ENCODE measurements at places on chromosomes 1 and 21.

- no peak for DNase-seq
Observed at GRCh38 chr1:238466459-238466858, 575.7 kb upstream of the ZP4 start.

- DNase-seq = no peak
Observed at GRCh38 chr1:24570265-24571125, 14.6 kb downstream of the NCMAP start.

DNA sequence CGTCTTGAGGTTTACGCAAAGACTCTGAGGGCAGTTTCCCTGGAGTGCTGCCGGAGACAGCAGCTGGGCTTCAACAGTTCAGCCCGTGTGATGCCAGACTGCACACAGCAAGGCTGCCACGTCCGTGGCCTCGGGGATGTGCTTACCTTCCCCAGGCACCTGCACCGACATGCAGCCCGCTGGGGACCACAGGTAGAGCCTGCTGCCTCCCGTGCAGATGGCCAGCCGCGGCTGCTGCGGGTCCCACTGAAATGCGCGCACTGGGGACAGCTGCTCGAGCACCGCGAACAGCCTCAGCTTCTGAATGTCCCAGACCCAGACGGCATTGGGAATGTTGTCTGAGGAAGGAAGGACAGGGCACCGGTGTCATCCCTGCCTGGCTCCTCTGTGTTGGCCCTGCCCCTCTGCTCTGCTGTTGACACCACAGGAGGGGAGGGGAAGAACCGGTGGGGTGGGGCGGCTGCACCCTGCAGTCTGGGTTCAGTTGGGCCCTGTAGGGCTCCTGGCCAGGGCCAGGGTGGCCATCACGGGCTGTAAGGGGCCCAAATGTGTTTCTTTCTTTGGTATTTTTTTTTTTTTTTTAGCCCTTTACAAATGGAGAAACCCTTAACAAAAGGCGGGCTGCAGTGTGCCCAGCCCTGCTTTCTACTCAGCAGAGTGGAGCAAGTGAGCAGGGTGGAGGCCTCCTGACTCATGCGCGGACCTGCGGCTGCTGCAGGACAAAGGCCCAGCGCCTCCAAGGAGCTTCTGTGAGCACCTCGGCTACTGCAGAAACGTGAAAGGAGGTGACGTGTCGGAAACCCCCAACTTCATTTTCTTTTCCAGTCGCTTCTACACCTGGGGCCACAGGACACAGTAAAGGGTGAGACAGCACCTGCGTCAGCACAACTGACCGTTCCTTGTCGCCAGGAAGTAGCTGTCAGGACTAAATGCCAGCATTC is 6.8 kb downstream of the TPRG1L start:
- DNase-seq = no peak

- DNase-seq = no peak
Observed at GRCh38 chr1:54606990-54607325, 16.4 kb downstream of the FAM151A start.

- DNase-seq = no peak
Observed at GRCh38 chr1:111242805-111243523, 15.5 kb downstream of the CHI3L2 start.

DNA sequence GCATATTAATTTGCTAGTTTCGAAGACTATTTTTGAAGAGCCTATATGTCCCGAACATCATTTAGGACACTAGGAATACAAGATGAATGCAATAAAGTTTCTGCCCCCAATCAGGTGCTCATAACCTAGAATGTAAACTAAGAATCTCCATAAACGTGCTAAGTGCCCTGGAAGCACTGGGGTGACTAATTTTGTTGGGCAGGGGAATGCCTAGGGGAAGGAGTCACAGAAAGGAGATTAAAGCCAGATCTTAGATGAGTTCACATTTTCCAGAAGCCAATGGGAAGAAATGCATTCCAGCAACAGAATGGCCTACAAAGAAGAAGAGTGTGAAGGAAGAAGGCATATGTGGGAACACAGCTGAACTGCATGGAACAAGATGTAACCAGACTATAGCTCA is 19.5 kb downstream of the SCYL3 start:
- no peak for DNase-seq

DNA sequence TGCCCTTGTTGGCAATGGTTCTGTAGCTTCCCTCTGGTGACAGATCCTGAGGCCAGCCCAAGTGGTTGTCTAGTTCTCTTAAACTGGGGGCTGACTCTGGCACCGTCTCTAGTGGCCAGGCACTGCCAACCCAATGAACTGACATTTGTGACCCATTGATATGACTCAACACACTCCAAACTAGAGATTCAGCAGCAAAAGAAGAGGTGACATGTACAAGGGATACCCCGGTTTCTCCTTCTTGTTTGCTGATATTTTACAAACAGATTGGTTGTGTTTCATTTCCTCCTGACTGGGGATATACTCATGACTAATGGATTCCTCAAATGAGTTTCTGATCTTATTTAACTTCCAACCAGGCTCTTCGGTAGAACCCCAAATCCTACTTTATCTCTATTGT is 65.9 kb upstream of the DNAJC6 start:
- DNase-seq = no peak

DNA sequence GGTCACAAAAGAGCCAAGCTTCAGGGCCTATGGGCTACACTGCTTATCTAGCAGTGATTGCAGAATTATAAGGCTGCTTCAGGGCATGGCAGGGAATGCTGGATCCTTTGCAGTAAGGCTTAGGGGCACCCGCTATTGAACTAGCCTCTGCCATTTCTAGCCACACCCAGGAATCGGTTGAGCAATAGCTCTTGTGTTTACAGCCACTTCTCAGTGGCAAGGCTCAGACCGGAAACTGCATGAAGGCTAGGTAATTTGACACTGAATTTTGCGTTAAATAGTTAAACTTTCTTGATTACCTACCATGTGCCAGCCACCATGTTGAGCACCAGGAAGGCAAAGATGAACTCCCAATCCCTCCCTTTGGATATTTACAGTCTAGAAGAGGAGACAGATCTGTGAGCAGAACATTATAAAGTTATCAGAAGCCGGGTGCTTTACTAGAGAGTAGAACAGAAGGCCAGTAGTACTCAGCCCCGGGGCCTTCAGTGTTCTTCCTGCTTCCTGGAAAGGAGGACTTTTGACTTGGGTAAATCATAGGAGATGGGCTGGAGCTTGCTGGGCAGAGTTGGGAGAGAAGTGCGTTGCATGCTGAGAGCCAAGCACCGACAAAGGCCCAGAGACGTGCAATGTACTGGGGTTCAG is 98.6 kb upstream of the LPGAT1 start:
- peak; percentile 53 for DNase-seq

- no peak for DNase-seq
Observed at GRCh38 chr21:15190412-15190811, 125.6 kb upstream of the NRIP1 start.

- peak; percentile 74 for DNase-seq
Observed at GRCh38 chr1:201602413-201603265, 63.7 kb downstream of the NAV1 start.

DNA sequence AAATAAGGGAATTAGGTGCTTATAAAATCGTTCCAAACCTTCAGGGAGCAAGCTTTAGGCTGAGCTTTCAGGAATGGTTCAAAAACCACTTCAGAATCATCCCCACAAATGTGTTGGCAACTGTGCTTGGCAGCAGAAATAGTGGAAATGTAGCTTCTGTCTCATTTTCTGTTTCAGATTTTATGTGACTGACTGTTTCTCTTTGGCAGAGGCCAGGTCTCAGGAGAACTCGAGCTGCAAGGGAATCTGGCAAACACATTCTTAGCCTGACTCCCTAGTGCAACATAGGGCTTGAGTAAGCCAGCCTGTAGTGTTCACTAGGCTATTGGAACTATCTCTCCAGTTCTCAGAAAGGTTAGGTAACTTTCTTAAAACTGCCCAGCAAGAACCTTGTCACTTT is 128.6 kb downstream of the PLA2G4A start:
- DNase-seq = no peak

DNA sequence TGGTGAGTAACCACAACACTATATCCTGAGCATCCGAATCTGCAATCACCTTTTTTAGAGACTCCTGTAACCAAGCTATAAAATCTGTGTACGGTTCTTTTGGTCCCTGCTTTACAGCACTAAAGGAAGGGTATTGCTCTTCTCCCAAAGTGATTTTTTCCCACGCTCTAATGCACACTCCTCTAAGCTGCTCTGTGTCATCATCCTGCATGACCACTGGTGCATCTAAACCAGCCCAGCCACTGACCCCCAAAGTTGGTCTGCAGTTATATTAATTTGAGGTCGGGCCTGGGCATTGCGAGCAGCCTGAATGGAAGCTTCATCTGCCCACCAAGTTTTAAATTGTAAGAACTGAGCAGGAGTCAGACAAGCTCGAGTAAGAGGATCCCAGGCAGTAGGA is 480.0 kb downstream of the PTPRU start:
- no peak for DNase-seq

DNA sequence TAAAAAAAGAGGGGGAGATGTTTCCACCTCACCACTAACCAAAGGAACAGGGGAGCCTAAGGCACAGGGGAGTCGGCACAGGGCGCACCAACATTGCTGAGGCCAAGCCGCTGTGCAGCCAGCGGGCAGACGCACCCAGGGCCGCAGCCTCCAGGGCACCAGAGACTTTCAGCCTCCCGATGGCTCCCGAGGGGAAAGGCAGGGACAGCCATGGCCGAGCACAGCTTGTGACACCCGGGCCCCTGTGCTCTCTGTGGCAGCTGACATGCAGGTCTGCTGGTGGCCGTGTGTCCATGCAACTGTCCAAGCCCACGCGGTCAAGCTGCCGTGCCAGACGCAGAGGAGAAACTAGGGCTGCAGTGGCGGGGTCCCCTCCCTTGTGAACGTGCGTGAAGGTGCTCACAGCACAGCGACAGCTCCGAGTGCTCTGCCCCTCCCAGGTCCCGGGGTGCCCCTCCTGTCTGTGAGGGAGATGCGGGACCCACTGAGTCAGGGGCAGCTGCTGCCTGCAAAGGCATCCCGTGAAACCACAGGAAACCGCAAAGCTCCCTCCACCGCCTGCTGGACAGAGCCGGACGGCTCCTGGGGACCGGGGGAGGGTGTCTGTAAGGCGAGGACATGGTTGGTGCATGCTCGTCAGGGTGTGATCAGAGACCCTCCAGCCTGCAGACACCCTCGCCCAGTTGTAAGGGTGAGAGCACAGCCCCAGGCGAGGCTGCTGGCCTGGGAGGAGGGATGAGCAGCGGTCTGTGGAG is 2.5 kb downstream of the KRTAP10-11 start:
- no peak for DNase-seq

DNA sequence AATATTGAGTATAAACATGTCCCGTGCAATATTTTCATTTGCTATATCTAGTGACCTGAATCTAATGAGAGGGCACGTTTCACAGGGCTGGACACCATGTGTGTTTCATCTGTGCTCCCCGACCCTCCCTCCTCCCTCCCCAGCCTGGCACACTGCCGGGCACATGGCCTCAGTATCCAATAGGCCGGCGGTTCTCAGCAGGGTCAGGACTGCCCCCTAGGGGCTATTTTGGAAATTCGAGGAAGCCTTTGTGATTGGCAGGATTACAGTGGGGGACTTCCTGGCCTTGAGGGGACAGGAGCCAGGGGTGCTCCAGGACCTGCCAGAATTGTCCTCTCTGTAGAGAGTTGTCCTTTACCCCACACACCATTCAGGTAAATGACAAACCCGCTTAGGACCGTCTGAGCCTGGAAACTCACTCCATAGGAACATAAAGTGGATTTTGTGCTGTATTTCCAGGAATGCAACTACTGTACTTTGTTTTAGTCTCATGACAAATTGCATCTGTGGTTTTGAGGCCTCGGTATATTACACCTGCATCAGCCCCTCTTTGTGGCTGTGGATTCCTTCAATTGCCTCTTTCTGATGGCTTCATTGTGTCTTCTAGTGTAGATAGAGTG is 109.5 kb upstream of the SIM2 start:
- DNase-seq = peak; percentile 61

GRCh38 chr1:101260556-101261350 is 23.9 kb downstream of the S1PR1 start:
- no peak for DNase-seq

GRCh38 chr21:38429011-38429410 is 69.3 kb downstream of the ERG start:
- no peak for DNase-seq

GRCh38 chr21:42533963-42534355 is 20.3 kb downstream of the SLC37A1 start:
- no peak for DNase-seq

- DNase-seq = no peak
Observed at GRCh38 chr1:226589008-226589733, 40.6 kb downstream of the STUM start.

GRCh38 chr1:209577346-209577745 is 6.2 kb upstream of the CAMK1G start:
- no peak for DNase-seq

DNA sequence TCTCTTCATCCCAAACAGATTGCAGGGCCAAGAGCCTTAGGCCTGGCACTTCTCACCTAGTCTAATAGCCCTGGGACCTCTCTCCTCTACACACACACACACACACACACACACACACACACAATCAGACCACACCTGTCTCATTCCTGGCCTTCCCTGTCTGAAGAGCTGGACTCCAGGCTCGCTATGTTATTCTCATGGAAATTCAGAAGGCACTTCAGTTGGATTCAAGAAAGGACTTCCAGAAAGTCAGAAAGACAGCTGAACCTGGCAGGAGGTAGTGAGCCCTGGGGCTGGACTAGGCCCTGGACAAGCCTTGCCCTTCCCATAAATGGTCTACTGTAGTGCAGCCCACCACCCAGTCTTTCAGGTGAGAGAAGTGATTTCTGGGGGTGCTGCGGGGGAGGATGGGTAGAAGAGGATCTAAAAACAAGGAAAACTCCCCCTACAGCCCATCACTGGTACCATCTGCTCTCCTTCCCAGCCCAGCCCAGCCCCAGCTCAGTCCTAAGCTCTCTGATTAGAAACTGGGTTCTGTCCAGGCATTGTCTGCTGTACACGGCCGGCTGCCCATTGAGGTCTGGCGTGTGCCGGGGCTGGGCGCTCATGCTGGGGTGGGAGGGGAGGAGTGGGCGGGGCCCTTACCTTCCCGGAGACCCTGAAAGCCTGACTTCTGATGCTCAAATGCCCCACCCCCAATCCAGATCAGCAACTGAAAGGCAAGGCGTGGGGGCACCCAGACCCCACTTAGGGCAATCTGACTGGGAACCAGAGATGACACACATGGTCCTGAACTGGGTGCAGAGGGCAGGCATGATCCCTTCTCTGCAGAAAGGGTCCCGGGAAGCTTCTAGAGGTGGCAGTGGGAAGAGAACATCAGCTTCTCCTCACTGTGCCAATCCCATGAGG is 2.5 kb downstream of the KIF21B start:
- peak; percentile 75 for DNase-seq

GRCh38 chr1:158019171-158019868 is 25.9 kb downstream of the KIRREL1 start:
- DNase-seq = no peak

- no peak for DNase-seq
Observed at GRCh38 chr1:167344112-167344511, 123.4 kb downstream of the POU2F1 start.
